WTC11 (cell line): ENCODE measurements at places on chromosomes 2 and 18.

GRCh38 chr18:11064727-11065460, 84.5 kb downstream of the PIEZO2 start:
- H3K4me3 ChIP-seq: no peak overlapping the region
- peaks cover 16% of the 10 kb centered on the region for H3K4me1 ChIP-seq
- DNase-seq: no peak
- H3K36me3 ChIP-seq: peaks cover 24% of the 10 kb centered on the region
- H3K27me3 ChIP-seq: no peaks in the 10 kb centered on the region
- no peak overlapping the region for H3K27ac ChIP-seq

DNA sequence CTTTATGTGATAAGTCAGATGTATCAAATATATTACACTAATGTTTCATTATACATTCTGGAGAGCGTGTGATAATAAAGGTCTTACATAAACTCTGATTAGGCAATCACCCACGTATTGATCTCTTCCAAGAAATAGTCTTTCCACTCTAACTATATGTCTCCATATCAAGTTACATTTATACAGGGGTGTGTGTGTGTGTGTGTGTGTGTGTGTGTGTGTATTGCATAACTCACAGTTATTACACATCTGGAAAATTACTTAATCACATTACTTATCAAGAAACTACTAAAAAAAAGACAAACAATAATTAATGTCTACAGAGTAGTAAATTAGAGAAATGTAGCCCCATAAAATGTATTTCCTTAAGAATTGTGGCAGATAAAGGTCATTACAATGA, 339.8 kb downstream of the CDH19 start:
- no peak overlapping the region for H3K27ac ChIP-seq
- H3K4me1 ChIP-seq: 0 out of 2 replicates have a peak, but pooled peaks cover 3% of the 10 kb centered on the region
- H3K36me3 ChIP-seq: peaks cover 18% of the 10 kb centered on the region
- H3K27me3 ChIP-seq: no peaks in the 10 kb centered on the region; the same call in 1 of the 2 replicates
- H3K4me3 ChIP-seq: no peak overlapping the region
- DNase-seq: no peak

DNA sequence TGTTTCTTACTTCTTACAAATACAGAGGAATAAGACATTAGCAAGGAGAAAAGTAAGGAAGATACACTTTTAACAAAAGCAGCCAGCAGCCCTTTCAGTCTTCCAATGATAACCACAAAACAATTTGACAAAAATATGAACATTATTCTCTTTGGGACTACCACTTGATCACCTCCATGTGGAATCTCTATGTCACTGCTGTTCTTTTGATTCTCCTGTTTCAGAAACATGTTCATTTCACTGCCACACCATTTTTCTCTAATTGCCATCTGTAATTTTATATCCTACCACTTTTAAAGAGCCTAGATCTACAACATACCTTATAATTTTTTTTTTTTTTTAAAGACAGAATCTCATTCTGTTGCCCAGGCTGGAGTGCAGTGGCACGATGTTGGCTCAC, 10.9 kb downstream of the INO80D start:
- H3K27me3 ChIP-seq: no peaks in the 10 kb centered on the region
- 0 out of 2 replicates have a peak, but pooled peaks cover 3% of the 10 kb centered on the region for H3K36me3 ChIP-seq
- DNase-seq: no peak
- peaks cover 56% of the 10 kb centered on the region for H3K4me1 ChIP-seq

- H3K4me3 ChIP-seq: no peak overlapping the region
- no peak overlapping the region for H3K27ac ChIP-seq
- DNase-seq: no peak
- H3K27me3 ChIP-seq: no peaks in the 10 kb centered on the region; the same call in 1 of the 2 replicates
- peaks cover 7% of the 10 kb centered on the region; the same call in 1 of the 2 replicates for H3K4me1 ChIP-seq
Observed at GRCh38 chr2:240575101-240575965, 7.0 kb downstream of the RNPEPL1 start.

- H3K4me1 ChIP-seq: peaks cover 4% of the 10 kb centered on the region; the same call in 1 of the 2 replicates
- H3K36me3 ChIP-seq: peaks cover 6% of the 10 kb centered on the region; the same call in 1 of the 2 replicates
- peak; percentile 58 for DNase-seq
- no peaks in the 10 kb centered on the region; the same call in 1 of the 2 replicates for H3K27me3 ChIP-seq
Observed at GRCh38 chr18:10490401-10491165, 35.2 kb upstream of the NAPG start.

DNA sequence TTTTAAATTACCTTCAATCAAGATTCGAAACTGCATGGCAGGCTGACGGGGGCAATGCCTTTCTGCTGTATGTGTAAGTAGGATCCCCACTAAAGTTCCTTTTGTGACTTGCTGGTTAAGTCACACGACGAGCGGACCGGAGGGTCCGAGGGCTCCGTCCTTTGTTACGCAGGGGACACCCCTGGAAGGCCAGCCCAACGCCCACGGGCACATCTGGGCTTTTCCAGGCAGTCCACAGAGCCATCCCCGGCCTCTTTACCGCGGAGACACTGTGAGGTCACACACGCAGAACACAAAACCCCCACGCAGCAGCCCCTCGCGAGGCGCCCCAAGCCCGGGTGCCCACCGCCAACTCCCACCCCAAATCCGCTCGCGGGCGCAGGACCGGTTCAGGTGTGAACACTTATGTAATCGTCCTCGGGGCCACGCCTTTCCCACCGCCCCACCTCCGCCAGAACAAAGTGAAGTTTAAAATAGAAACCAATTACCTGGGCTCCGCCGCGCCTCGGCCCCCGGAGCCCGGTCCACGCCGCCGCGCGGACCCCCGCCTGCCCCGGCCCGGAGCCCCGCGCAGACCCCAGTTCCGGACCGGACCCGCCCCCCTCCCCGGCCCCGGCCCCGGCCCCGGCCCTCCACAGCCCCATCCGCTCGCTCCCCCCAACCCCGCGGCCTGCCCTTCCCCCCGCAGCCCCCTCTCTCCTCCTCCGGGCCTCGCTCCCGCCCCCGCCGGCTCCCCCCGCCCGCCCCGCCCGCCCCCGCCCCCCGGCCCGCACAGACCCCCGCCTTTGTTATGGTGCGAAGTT, 4.2 kb downstream of the ZNF516 start:
- peak; percentile 50 for DNase-seq
- no peaks in the 10 kb centered on the region for H3K36me3 ChIP-seq
- peak overlapping the region; percentile 74 for H3K27ac ChIP-seq
- peaks cover 55% of the 10 kb centered on the region for H3K4me1 ChIP-seq

- no peak overlapping the region for H3K27ac ChIP-seq
- peaks cover 7% of the 10 kb centered on the region for H3K36me3 ChIP-seq
- peaks cover 6% of the 10 kb centered on the region for H3K27me3 ChIP-seq
- no peak for DNase-seq
Observed at GRCh38 chr18:9982711-9983110, 68.9 kb downstream of the VAPA start.

DNA sequence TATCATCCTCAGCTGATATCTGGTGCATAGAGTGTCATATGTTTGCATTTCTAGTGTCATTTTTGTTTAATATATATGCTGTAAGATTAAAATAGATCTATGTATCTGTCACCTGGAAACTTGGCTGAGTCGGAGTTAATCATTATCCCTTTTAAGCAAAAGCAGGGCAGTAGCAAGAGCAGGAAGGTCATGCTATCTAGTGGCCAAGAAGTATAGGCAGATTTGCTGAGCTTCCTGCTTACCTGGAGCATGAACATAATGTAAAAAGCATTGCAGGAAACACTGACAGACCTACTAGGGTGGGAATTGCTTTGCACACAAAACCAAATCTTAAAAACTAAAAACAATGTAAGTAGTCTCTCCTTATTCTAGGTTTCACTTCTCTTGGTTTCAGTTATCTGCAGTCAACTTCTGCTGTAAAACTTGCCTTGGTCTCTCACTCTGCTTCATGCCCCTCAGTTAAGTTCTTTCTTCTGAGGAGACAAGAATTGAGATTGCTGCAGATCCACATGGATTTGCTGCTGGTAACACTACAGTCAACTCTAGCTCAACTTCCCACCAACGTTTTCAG, 295.3 kb downstream of the CDH7 start:
- H3K4me1 ChIP-seq: 0 out of 2 replicates have a peak, but pooled peaks cover 3% of the 10 kb centered on the region
- no peak for DNase-seq
- H3K27ac ChIP-seq: 0 out of 2 replicates have a peak overlapping the region, but pooled peaks have one; percentile 4

DNA sequence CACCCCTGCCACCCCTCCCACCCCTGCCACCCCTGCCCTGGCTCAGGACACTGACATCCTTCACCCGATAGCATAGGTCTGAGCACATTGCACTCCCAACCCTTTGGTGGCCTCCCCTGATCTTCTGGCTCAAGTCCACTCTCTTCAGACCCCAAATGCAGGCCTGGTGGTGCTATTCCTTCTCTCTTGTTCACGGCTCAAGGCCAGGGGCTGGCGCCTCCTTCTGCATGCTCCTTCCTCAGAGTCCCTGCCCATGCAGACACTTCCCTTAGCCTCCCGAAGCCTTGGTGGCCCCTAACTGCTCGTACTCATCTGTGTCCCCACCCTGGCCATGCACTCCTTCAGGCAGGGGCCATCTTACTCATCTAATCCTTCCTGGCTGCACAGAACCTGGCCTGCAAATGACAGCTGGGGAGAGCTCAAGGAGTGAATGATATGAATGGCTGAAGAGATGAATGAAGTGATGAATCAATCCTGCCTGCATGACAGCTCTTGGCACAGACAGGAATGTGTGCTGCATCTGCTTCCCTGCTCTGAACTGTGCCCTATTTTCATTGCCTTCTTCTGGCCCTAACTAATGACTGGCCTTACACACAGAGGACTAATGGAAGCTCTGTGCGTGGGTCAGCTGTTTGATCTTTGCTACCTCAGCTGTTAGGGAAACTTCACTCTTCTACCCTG, 290.8 kb downstream of the DYSF start:
- no peaks in the 10 kb centered on the region for H3K36me3 ChIP-seq
- no peak overlapping the region for H3K4me3 ChIP-seq
- H3K27ac ChIP-seq: no peak overlapping the region
- peaks cover 17% of the 10 kb centered on the region for H3K4me1 ChIP-seq

DNA sequence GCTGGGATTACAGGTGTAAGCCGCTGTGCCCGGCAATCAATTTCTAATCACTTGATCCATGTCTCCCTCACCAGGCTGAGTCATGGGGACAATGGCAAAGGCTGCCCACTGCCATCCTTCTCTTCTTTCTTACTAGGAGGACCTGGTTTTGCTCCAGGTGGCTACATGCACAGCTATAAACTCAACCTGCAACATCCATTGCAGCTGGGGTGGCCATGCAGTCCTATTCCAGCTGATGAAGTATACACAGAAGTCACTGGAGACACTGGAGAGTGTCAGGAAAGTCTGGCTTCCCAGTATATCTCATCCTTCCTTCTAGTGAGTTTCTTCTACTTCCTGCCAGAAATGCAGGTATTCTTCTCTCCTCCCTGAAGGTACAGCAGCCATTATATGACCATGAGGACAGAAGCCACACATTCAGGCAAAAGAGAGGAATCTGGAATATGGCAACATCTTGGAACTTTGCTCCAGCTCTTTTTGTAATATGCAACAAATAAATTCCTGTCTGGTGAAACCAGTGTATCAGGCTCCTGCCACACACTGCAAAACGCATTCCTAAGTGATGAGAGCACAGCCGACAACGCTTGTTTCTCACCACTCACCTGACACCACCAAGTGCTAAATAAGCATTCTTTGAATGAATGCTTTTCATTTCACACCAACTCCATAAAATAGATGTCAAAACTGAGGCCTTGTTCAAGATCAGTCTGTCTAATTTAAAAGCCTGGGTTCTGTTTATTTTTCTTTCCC, 32.3 kb downstream of the SCTR start:
- peak overlapping the region; percentile 58; the same call in 1 of the 2 replicates for H3K27ac ChIP-seq
- peaks cover 5% of the 10 kb centered on the region for H3K27me3 ChIP-seq
- H3K36me3 ChIP-seq: no peaks in the 10 kb centered on the region
- peaks cover 21% of the 10 kb centered on the region for H3K4me1 ChIP-seq
- DNase-seq: no peak

GRCh38 chr2:128644156-128644555, 325.5 kb upstream of the HS6ST1 start:
- H3K27ac ChIP-seq: peak overlapping the region; percentile 63
- H3K27me3 ChIP-seq: peaks cover 27% of the 10 kb centered on the region
- H3K4me3 ChIP-seq: no peak overlapping the region
- H3K4me1 ChIP-seq: peaks cover 82% of the 10 kb centered on the region

DNA sequence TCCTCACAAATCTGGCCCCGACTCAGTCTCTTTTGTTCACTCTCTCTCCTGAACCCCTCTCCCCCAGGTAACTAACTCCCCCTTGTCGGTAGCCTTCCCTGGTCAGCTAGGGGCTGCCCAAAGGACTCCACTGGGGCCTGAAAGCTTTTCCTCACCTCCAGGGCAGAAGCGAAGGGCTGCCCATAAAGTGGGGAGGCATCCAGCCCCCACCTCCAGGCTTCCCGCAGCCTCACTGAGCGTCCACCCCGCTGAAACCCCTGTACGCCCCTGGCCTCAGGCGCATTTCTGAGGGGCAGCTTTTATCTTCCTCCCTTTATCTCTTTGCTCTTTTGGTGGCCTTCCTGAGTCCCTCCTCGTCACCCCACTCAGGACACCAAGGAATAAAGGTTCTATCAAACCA, 249.3 kb downstream of the CYP26B1 start:
- DNase-seq: no peak
- peaks cover 2% of the 10 kb centered on the region for H3K27me3 ChIP-seq
- no peaks in the 10 kb centered on the region for H3K36me3 ChIP-seq
- no peak overlapping the region for H3K27ac ChIP-seq

DNA sequence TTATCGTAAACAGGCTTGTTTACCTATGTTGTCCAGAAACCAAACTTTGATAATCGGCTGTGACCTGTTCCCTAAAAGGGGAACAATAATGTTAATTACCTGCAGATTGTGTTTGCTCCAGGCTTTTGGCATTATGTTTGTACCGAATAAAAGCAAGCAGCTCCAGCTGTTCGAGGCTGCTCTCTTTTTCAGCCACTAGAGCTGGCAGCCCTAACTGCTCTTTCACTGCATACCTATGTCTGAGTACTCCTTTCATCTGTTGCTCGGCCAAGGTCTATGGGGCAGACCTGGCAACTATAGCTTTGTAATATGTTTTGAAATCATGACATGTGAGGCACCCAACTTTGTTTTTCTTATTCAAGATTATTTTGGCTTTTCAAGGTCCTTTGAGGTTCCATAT, 77.8 kb upstream of the EHBP1 start:
- 0 out of 2 replicates have a peak, but pooled peaks cover 2% of the 10 kb centered on the region for H3K4me1 ChIP-seq
- DNase-seq: peak; percentile 16
- H3K36me3 ChIP-seq: peaks cover 18% of the 10 kb centered on the region
- no peak overlapping the region for H3K27ac ChIP-seq
- H3K4me3 ChIP-seq: no peak overlapping the region

- H3K27ac ChIP-seq: no peak overlapping the region
- no peaks in the 10 kb centered on the region for H3K36me3 ChIP-seq
- H3K4me1 ChIP-seq: peaks cover 4% of the 10 kb centered on the region
- H3K4me3 ChIP-seq: no peak overlapping the region
- no peak for DNase-seq
Observed at GRCh38 chr18:63067939-63068338, 251.6 kb downstream of the BCL2 start.

- no peaks in the 10 kb centered on the region for H3K36me3 ChIP-seq
- no peak overlapping the region for H3K27ac ChIP-seq
- H3K27me3 ChIP-seq: no peaks in the 10 kb centered on the region
- peaks cover 6% of the 10 kb centered on the region; the same call in 1 of the 2 replicates for H3K4me1 ChIP-seq
- DNase-seq: no peak
- H3K4me3 ChIP-seq: no peak overlapping the region
Observed at GRCh38 chr2:210681491-210681890, 125.1 kb downstream of the CPS1 start.

- no peak overlapping the region for H3K4me3 ChIP-seq
- peaks cover 24% of the 10 kb centered on the region for H3K4me1 ChIP-seq
- no peak for DNase-seq
- H3K27me3 ChIP-seq: no peaks in the 10 kb centered on the region; the same call in 1 of the 2 replicates
- H3K27ac ChIP-seq: no peak overlapping the region
- H3K36me3 ChIP-seq: no peaks in the 10 kb centered on the region
Observed at GRCh38 chr2:239878686-239879085, 146.5 kb downstream of the NDUFA10 start.

- no peak overlapping the region for H3K27ac ChIP-seq
- peaks cover 12% of the 10 kb centered on the region for H3K36me3 ChIP-seq
- no peaks in the 10 kb centered on the region for H3K27me3 ChIP-seq
- DNase-seq: no peak
Observed at GRCh38 chr2:102765061-102765460, 3.2 kb downstream of the TMEM182 start.
